GM18507 (cell line): ENCODE measurements at places on chromosomes 12 and 14.
A peak's percentile ranks its signal among the peaks of the same experiment; 100 is the strongest.

- peak; percentile 55 for DNase-seq
Measured at GRCh38 chr12:2291182-2291832, 238.5 kb downstream of the CACNA1C start.

DNA sequence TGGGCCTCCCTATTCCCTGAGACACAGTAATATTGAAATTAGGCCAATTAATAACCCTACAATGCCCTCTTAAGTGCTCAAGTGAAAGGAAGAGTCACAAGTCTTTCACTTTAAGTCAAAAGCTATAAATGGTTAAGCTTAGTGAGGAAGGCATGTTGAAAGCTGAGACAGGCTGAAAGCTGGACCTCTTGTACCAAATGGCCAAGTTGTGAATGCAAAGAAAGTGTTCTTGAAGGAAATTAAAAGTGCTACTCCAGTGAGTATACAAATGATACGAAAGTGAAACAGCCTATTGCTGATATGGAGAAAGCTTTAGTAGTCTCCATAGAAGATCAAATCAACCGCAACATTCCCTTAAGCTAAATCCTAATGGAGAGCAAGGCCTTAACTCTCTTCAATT, 140.8 kb downstream of the PTCSC3 start:
- DNase-seq: no peak

- DNase-seq: peak; percentile 9
Measured at GRCh38 chr12:89525305-89525823, 483 bp downstream of the POC1B start.

DNA sequence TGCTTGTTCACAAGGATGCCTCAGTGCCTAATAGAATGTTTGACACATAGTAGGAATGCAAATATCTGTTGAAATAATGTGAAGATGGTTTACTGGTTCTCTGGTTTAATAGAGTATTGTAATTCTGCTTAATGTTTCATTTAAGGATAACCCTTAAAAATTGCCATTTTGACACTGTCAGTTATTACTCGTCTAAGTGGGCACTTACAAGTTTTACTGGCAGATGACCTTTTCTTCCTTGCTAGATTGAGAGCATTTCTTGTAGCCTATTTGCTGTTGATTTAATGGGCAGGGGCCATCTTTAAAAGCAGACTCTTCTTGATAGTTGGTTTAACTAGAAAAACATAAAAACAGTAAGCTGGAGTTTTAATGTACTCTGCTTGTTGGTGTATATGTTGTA, 1.9 kb downstream of the TMEM263 start:
- no peak for DNase-seq

GRCh38 chr14:69303086-69303485, 43.1 kb downstream of the GALNT16 start:
- DNase-seq: no peak

DNA sequence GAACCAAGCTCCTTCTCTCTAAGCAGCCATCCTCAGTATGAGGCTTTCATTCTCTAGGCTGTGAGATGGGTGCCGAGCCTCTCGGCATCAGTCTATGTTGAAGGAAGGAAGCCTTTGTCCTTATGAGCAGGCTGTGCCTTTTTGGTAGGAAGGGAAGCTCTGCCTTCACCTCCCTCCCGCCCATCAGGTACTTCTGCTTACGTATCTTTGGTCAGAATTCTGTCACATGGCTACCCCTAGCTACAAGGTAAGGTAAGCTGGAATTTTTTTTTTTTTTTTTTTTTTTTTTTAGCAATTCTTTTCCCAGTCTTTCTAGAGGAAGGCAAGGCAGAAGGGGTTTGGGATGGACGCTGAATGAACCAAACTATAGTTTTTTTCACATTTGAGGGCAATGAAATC, 16.9 kb downstream of the BATF start:
- no peak for DNase-seq

DNA sequence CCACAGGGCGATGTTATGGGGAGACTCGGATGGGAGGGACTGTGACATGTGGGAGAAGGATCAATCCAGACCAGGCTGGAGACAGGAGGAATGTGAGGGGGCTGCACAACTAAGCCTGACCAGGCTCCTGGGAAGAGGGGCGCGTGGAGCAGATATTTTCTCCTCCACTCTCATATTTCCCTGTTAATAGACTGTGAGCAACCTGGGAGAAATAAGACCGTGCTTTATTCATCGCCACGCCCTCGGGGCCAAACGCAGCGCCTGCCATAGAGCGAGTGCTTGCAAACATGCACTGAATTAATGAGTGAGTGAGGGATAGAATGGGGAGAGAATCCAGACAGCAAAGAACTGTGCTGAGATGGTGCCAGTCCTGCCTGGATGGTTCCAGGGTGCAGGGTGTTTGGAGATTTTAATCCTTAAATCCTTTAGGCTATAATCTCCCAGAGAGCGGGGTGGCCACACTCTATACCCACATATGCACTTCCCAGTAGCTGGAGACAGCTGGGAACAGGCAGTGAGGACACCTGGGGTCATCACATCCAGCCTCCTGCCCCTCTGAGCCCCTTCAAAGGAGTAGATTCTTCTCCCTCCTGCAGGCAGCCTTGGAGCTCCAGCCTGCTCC, 13.6 kb upstream of the FAIM2 start:
- DNase-seq: no peak

- DNase-seq: no peak
Measured at GRCh38 chr12:120977531-120978295, 630 bp upstream of the HNF1A start.

- no peak for DNase-seq
Measured at GRCh38 chr12:120257041-120257821, 8.3 kb downstream of the PXN start.

DNA sequence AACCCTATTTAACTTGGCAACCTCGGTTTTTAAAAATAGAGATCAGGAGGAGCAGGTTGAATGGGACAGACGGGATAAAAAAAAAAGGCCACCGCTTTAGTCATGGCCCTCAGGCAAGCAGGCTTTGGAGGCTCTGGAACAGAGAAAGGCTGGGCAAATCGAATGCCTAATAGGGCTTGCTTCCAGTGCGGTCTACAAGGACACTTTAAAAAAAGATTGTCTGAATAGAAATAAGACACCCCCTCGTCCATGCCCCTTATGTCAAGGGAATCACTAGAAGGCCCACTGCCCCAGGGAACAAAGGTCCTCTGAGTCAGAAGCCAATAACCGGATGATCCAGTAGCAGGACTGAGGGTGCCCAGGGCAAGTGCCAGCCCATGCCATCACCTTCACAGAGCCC, 265.8 kb downstream of the CPNE8 start:
- no peak for DNase-seq

DNA sequence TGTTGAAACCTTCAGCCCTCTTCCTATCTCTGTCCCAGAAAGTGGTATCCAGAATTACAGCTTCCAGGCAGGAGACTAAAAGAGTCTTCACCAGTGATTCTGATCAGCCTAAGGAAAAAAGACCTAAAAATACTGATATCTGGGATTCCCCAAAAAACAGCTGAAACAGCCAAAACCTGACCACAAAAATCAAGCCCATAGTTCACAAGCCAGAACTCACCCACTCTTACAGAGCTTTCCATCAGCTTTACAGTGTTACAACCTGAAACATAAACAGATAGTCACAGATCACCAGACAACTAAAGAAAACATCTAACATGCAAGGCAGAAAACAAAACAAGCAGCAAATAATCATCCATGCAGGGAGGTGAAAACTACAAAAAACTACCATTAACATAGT, 26.0 kb upstream of the TSPAN8 start:
- DNase-seq: no peak

DNA sequence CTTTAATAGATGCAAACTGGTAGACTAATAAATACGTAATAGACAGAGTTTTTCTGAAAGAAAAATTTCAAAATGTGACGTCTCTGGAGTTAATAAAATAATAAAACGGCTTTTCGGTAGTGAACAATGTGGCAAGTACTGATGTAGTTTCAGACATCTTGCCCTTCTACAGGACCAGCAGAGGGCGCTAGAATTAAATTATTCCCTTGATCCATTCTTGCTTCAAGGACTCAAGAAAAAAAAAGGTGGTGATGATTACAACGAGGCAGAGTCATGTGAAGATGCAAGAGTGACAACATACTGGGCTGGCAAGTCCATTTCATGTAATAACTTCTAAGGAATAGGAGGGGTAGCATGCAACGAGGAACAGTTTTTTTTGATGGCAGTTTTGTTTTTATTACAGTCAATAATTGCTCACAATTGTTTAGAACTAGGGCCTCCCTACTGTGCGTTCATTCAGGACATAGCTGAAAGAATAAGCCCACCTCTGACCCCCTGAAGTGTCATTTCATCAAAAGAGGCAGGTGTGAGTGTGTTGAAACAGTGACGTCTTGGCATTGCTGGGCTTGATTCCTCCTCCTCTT, 101.0 kb upstream of the GZMB start:
- DNase-seq: no peak

GRCh38 chr12:94059394-94060368, 88.7 kb upstream of the PLXNC1 start:
- DNase-seq: no peak

GRCh38 chr12:102484017-102484416, 3.7 kb upstream of the IGF1 start:
- no peak for DNase-seq

GRCh38 chr12:108309674-108310312, 29.3 kb downstream of the CMKLR1 start:
- no peak for DNase-seq

GRCh38 chr14:82855912-82856391, 1322.3 kb upstream of the SEL1L start:
- no peak for DNase-seq

DNA sequence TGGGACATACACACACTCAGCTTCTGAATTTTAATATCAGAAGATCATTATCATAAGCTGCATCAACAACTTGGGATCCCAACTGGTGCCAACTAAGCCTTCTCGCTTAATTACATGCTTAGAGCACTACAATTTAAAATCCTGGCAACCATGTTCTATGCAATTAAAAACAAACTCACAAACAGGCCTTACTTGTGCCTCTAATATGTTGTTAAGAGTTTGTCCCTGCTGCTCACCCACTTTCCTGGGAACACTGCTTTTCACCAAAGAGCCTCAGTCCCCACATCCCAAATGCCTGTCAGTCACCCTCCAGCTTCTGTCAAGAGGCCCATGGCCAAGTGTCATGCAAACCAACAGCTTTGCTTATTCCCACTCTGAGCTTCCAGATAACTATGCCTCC, 69.7 kb downstream of the TTC9 start:
- no peak for DNase-seq

- DNase-seq: no peak
Measured at GRCh38 chr12:90712671-90713070, 242.3 kb downstream of the CCER1 start.

GRCh38 chr14:64971943-64972791, at the start of gene RAB15:
Gene RAB15 (minus strand): TSS chr14:64972336. CDS start chr14:64972076, 260 bp downstream.
- no peak for DNase-seq

DNA sequence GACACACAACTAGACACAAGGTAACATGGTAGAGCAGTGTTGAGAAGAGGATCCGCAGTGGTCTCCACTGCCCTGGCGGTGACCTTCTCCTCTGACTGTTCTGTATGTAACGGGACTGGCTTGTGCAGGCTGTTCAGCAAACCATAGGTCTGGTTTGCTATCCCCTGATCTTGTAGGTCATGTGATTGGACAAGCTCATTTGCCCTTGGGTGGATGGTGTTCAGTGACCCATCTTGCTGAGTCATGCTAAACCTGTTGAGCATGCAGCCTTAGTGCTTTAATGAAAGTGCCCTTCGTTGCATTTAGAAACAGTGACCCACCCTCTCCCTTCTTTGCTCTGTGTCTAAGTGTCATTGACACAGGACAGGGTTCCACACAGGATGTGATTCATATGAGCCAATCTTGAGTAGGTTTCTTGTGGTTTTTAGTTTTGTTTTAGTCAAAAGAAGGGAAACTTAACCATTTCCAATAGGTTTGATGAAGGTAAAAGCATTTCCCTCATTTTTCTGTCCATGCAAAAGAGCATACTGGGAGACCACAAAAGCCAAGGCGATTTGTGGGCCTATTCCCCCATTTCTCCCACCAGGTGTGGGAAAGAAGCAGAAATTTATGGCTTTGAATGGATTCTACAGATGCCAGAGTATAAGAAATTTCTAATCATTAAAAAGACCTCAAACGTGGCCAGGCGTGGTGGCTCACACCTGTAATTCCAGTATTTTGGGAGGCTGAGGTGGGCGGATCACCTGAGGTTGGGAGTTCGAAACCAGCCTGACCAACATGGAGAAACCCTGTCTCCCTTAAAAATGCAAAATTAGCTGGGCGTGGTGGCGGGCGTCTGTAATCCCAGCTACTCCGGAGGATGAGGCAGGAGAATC, 32.6 kb upstream of the HIF1A start:
- DNase-seq: peak; percentile 52

- no peak for DNase-seq
Measured at GRCh38 chr12:3965046-3965445, 91.8 kb upstream of the PARP11 start.
